ENCODE measurements at places on chromosomes 4 and X.
A peak's percentile ranks its signal among the peaks of the same experiment; 100 is the strongest.

- no peak for DNase-seq
Measured at GRCh38 chrX:39813631-39814277, 284.0 kb downstream of the BCOR start.

DNA sequence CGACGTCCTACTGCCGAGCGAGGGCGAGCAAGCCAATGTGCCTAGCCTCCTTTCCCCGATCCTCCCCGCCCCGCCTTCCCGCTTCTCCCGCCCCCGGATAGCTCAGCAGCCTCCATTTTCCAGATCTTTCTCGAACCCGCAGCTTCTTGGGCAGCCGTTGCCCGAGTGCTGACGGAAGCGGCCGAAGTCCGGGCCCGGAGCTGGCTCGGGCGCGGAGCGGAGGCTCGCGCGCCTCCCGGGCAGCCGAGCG, 172 bp upstream of the HSPA4L start:
- no peak for DNase-seq

DNA sequence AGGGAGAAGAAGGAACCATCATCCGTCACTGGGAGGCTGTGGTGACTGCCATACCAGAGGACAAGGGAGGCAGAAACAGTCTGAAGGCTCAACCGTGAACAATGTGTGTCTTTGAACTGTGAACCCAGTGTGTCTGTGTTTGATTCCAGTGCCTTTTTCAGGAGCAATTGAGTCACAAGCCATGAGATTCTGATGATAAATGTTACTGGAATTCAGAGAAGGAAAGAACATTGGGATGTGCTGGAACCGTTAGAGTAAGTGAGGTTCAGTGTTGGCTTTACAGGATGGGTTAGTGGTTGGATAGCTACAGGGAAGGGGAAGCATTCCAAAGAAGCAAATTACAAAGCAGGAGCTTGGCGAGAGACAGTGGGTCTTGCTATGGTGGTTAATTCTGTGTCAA, 464.4 kb downstream of the TRIML1 start:
- no peak for DNase-seq

- no peak for DNase-seq
Measured at GRCh38 chr4:7191546-7192251, 639 bp upstream of the SORCS2 start.

DNA sequence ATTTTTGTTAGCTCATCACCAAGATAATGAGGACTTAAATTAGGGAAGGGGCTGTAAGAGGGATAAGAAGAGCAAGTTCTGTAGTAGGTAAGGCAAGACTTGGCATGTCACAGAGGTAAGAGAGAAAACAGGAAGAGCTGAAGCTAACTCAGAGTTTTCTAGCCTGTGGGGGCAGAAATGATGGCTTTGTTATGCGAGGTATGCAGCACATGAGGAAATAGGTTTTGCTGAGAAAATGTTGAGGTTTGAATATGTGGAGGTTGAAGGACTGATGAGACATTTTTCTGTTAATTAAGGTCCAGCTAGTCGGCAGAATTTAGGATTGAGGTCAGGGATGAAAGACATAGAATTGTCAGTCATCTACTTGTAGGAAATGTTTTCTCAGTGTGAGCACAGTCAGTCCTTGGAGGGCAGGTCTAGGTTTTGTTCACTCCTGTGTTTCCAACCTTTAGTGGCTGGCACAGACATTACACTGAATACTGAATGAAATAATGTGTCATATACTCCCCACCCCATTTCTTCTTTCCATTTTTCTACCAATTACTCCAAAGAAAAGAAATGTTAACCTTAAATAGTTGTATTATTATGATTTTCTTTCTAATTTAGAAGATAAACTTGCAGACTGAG, 154.0 kb upstream of the AADAT start:
- no peak for DNase-seq

- no peak for DNase-seq
Measured at GRCh38 chrX:23845351-23845817, 62.4 kb downstream of the APOO start.

- no peak for DNase-seq
Measured at GRCh38 chr4:141003193-141003592, 130.1 kb downstream of the RNF150 start.

- no peak for DNase-seq
Measured at GRCh38 chrX:12390301-12390700, 252.0 kb downstream of the FRMPD4 start.

DNA sequence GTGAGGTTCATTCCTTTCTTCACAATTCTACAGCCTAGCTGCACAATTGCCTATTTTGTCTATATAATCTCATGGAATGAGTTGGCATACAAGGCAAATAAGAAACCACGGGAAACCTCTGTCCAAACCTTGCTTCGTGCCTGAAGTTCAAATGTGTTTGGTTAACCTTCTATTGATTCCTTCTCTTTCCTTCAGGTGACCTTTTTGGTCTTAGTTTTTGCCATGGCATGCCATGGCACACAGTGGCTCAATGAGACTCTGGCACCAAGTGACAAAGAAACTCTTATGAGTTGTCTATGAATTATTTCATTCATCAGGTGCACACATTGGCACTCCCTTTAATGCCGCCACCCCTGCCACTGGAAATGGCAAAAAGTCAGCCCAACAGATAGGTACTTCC, 101.8 kb downstream of the PPARGC1A start:
- DNase-seq, result no peak

DNA sequence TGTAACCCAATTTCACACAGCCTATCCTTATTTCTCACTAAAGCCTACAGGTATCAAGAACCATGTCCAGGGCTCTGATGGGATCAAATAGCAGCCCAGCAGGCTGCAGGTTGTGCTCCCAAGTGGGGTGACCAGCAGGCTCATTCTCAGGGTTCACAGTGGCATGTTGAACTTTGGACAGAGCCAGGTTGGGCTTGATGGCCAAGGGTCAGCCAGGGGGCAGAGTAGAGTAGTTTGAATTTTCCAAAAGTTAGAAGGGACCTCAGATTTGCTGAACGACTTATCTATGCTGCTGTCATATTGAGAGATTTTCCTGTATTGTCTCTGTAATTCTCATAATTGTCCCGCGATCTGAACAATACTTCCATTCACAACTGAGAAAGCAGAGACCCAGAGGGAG, 310.8 kb upstream of the BOD1L1 start:
- no peak for DNase-seq

- DNase-seq, result no peak
Measured at GRCh38 chrX:45070116-45071007, 130.3 kb downstream of the DIPK2B start.

- DNase-seq, result no peak
Measured at GRCh38 chrX:125786316-125786715, 379.8 kb downstream of the DCAF12L2 start.

- DNase-seq, result no peak
Measured at GRCh38 chr4:100707786-100708185, 190.0 kb upstream of the EMCN start.

DNA sequence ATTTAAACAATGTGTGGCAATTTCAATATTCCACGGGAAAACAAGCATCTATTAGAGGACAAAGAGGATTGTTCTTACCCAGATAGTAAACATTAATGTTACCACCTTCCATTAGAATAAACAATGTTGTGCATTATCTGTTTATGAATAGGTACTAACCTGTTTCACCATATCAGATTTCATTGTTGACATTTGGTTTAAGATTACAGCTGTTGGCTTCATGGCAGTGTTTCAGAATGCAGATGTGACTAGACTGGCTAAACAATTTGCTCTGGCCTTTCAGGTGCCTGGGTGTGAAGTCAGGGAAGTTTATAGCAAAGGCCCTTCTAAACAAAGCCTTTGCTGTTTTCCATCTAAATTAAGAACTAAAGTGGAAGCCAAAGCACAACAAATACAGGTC, 464.7 kb upstream of the FAM47C start:
- DNase-seq, result no peak

DNA sequence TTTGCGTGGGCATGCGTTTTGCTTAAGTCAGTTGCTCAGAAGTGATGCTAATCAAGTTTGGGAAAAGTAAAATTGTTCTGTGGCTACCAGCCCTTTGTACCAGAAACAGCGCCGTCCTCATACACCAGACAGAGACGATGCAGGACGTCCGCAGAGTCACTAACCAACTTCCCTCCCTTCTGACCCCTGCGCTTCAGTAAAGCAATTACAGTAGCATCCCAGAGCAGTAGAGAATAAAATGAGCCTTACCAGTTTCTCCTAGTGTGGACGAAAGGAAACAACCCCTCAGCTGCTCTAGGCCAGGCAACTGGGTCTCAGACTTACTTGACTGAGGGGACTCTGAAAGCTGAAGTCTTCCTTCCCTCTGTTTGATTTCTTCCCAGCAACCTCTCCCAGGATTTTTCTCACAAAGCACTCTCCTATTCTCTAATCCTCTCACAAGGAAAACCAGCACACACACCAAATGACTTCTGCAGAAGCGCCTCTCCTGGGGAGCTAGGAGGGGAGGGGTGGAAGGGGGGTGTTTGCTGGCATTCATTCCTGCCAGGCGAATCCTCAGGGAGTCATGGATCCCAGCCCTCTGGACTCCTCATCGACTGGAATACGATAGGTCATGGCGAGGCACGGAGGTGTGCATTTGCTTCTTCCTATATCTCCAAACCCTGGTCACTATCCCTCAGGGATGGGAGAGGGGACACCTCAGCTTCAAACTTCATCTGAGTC, 56.0 kb upstream of the MID1 start:
- no peak for DNase-seq

DNA sequence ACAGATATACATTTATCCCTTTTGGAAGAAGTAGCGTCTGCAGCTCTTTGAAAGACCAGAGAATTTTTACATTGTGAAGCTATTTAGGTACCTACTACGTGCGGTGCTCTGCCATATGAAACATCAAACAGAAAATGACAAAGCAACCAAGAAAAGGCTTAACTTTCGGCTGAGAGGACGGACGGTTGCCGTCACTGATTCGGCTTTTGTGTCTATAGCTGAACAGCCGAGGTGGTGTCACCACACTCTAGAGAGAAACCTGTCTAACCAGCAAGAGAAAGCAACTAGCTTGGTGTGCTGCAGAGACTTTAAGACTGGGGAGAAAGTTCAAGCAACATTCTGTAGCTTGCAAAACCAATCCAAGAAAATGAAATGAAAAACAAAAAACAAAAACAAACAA, 145.5 kb downstream of the SHOX start:
- DNase-seq, result no peak

GRCh38 chr4:1012034-1012739, 761 bp downstream of the FGFRL1 start:
- DNase-seq, result peak; percentile 33

GRCh38 chrX:119427024-119427794, 28.1 kb downstream of the SLC25A43 start:
- no peak for DNase-seq

- DNase-seq, result no peak
Measured at GRCh38 chr4:36211084-36211483, 33.2 kb downstream of the ARAP2 start.

DNA sequence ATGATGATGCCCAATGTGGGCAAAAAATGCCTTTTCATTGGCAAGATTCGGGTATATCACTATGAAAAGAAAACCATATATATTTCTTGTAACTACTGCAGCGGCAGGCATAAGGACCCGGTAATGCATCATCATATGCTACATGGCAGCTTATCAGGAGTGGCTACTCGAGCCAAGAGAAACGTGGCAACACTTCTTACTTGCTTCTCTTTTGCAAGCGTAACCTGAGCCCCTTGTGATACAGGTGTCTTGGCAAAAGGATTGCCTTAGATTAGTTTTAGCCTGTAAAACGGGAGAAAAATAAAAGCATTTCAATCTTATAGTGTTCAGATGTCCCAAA, 280.3 kb downstream of the SPRY1 start:
- DNase-seq, result no peak

GRCh38 chr4:123405267-123405865, 8.8 kb downstream of the SPRY1 start:
- DNase-seq, result no peak

DNA sequence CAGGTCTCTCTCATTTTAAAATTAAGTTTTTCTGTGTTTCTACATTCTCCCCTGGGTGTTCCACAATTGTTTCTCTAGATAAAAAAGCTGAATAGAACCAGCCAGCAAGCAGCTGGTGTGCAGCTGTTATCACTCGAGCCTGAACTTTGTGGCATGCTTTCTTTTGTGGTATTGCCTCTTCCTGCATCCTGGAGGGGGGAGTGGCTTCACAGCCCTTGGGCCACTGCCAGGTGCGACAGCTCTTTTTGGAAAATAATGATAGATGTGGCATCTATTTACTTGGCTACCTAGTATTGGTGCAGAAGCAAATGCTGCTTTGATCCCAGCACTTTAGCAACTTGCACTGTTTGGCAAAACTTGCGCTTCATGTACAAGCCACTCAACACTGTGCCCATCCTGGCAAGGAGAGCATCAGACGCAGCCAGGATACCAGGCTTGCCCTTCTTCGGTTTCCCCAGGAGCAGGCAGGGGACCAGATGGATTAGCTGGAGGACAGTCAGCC, 69.4 kb downstream of the HMGB2 start:
- DNase-seq, result no peak

DNA sequence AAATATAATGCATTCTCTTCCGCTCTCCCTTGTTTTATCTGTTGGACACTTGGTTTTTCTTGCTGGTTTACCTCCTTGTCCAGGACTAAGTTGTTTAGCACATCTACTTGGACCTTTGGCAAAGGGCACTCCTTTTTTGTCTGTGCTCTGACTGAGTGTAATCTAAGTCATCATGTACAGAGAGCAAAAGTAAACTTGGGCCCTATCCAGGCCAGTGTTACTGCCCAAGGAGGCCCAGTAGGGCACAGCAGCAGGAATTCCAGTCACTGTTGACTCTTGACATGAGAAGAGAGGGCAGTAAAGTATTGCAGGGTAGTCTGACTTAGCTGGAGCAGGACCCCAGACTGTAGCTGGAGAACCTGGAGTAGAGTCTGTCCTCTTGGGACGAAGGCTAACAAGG, 445.5 kb downstream of the ZIC3 start:
- DNase-seq, result no peak

GRCh38 chr4:53961351-53961750, 103.1 kb downstream of the CHIC2 start:
- no peak for DNase-seq

GRCh38 chrX:76155786-76156185, 17.1 kb upstream of the PBDC1 start:
- no peak for DNase-seq

- DNase-seq, result no peak
Measured at GRCh38 chr4:187685247-187685646, 310.3 kb upstream of the ZFP42 start.

GRCh38 chr4:78885598-78885997, 53.6 kb downstream of the PAQR3 start:
- no peak for DNase-seq

- peak; percentile 6 for DNase-seq
Measured at GRCh38 chr4:153426207-153426885, 39.8 kb upstream of the TMEM131L start.

DNA sequence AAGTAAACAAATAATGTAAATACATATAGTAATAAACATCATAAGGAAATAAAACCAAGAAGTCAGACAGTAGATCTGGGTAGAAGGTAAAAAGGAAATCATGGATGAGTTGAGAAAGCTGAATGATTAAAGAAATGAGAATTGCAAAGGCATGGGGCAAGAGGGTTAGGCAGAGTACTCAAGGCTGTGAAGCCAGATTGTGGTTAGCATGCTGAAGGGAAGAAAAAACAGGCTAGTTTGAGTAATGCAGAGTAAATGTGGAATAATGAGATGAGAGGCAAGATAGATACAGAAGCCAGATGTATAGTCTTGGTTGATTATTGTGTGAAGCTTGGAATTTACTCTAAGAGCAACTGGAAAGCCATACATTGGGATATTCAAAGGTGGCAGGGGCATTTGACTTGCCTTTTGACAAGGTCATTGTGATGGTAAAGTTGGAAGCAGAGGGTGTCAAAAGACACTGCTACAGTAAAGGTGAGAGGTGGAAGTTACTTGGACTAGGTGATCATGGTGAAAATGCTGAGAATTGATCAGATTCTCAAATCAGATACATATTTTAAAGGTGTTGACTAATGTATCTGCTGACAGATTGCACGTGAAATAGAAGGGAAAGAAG, 307.0 kb downstream of the FSTL5 start:
- DNase-seq, result no peak
